ENCODE measurements at places on chromosomes 2 and 18.

- no peak for DNase-seq
Measured at GRCh38 chr2:149483004-149483605, 104.5 kb downstream of the MMADHC start.

DNA sequence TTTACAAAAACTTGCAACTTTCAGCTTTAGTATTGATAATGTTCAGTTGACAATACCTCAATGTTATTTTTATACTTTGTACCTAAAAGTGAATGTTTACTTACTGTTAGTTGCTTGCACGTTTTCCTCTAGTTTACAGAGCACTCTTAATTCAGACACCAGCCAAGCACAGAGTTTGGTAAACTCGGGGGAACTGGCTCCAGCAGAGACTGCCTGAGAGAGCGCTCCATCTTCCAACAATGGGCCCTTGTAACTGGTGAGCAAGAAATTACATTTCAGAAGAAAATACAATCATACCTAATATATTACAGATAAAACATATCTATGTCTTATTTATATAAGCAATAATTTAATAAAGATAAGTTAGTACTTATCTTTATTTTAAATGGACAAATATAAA, 3.7 kb downstream of the FAM98A start:
- no peak for DNase-seq

DNA sequence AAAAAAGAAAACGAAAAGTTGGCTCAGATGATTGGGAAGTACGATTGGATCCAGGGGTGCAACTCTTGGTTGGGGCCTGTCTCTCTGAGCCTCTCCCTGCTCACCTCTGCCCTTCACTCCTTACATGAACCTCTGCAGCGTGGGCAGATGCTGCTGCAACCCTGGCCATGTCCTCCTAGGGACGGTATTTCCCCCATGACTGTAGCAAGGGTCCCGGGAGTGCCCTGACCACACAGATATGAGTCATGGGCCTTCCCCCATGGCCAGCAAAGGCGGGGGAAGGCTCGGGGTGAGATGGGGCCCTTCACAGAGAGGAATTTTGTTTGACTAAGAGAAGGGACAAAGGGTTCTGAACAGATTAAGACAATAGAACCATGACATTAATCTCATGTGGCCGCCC, 129.0 kb downstream of the NCK2 start:
- DNase-seq = no peak

DNA sequence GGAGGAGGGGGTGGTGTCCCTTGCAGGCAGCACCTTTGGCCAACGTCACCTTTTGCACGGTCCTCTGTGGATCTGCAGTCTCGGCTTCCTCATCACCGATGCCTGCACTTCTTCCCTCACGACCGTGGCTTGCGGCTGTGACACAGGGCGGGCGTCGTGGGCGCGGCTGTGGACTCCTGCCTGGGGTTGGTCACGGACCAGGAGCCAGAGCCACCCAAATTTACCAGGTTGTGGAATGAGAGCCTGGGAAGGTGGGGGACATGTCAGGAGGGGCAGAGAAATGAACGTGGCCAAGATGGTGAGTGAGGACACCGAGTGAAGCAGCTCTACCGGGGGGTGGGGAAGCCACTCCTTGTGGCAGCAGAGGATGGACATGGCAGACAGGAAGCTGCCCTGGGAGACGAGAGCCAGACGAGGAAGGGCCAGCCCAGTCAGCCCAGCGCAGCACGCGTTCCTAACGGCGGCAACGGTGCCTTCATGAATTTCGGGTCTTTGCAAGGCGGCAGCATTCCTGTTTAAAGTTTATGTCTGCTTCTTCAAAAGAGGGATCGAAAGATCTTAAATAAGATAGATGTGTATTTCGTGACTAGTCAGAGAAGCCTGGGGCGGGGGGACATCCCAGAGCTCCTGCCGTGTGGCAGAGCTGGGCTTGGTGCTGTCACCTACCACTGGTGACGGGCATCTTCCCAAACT, 84.2 kb downstream of the LRRFIP1 start:
- no peak for DNase-seq

DNA sequence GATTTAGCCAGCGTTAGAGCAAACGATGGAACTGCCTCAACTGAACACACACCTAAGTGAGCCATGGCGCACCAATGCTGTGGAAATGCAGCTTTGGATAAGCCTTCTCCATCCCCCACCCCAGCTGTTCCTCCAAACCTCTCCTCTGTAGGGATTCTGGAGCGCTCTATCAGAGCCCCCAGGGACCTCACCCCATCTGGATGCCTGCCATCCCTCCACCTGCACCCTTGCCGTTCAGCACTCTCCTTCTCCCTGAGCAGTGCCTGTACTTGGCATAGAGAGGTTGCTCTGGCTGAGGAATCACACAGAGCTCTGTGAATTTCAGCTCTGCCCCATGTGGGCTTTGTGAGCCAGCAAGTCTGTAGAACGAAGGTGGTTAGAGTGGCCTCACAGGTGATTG, 42.8 kb upstream of the INHBB start:
- DNase-seq = no peak

- DNase-seq = no peak
Measured at GRCh38 chr2:224645722-224646121, 60.6 kb upstream of the CUL3 start.
